ENCODE measurements at places on chromosomes 13 and 19.

DNA sequence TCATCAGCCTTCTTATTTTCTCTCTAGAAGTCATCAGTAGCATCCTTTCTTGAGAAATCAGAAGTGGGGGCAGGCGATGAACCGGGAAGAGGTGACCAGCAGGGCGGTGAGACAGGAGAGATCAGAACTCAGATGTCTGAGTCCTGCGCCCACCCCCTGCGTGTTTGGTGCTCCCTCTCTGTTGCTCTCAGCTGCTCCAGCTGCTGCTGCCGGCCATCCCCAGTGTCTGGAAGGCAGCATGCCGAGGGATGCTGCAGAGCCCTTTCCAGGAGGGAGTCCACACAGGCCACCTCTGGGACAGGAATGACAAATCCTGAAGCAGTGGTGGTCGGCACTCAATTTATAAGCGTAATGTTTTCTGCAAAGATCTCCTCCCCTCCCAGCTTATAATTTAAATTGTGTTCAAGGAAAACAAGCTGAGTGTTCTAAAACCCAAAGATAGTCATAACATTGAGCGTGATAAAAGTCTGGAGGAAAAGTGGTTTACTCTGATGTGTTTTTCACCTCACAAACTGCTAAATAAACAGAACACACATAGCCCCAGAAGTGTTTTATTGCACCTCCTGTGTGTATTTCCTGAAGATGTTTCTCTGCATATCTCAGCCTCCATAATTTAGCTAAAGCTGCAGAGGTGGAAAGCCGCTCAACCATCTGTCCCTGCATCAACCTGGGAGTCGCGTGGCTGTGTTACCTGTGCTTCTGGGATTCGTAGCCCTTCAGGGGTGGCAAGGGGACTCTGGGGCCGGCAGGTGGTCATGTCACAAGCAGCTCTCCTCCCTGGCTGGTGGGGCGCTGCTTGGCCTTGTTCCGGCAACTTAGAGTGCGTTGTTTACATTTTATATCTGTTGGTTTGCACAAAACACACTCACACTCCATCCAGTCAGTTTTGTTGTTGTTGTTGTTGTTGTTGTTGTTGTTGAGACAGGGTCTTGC, 191.2 kb downstream of the USP12 start:
- DNase-seq: no peak

DNA sequence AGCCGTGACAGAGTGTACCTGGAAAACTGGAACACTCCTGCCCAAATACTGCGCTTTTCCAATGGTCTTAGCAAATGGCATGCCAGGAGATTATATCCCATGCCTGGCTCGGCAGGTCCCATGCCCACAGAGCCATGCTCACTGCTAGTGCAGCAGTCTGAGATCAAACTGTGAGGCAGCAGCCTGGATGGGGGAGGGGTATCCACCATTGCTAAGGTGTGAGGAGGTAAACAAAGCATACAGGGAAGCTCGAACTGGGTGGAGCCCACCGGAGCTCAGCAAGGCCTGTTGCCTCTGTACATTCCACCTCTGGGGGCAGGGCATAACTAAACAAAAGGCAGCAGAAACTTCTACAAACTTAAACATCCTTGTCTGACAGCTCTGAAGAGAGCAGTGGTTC, 10.5 kb downstream of the CYP2A13 start:
- no peak for DNase-seq

DNA sequence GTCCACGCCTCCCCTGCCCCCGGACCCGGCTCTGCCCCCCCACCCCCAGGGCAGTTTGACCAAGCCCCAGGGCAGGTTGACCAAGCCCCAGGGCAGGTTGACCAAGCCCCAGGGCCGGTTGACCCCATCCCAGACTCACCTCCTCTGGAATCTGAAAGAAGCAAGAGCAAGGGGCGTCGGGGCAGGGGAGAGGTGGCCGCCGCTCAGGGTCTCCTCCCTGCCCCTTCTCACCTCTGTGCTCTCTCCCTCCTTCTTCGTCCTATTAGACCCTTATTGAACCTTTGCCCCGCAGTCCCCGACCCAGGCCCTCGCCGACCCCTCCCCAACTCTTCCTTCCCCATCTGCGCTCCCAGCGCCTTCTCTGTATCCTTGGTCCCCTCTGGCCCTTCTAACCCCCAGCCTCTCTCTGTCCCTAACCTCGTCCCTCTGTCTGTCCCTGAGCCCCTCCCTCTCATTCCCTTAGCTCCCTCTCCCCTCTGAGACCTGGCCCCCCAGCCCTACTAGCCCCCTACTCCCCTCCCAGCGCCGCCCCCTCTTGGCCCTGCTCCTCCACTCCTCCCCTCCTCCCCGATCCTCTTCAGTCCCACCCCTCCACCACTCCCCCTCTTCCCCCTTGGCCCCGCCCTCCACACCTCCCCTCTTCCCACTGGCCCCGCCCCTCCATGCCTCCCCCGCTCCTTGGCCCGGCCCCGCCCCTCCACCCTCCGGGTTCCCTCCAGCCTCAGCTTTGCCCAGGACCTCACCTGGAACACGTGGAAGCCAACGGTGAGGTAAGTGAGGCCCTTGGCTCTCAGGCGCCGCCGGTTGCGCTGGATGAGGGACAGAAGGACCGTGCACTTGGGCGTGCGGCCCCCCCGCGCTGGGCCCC, 7.6 kb downstream of the CAPN12 start:
- DNase-seq: peak; percentile 91

DNA sequence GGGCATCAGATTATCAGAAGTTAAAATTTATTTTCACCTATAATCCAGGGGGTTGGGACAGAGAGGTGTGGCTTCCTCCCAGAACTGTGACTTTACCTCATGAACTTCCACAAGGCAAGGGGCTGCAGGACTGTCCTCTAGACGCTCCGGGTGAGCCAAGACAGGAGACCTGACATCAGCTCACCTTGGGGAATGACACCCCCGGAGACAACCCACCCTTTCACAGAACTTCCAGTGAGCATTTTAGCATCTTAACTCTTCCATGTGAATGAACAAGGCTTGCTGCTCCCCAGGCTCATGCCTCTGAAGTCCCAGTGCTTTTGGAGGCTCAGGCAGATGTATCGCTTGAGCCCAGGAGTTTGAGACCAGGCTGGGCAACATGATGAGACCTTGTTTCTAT, 29.4 kb upstream of the TFDP1 start:
- DNase-seq: peak; percentile 30

GRCh38 chr13:36559375-36559774, 114.4 kb upstream of the SERTM1 start:
- no peak for DNase-seq

GRCh38 chr13:46468570-46469463, 81.8 kb upstream of the RUBCNL start:
- DNase-seq: no peak

GRCh38 chr13:26719356-26719945, 41.1 kb downstream of the GPR12 start:
- DNase-seq: no peak

- no peak for DNase-seq
Measured at GRCh38 chr13:75910591-75910990, 274.5 kb downstream of the LMO7 start.

DNA sequence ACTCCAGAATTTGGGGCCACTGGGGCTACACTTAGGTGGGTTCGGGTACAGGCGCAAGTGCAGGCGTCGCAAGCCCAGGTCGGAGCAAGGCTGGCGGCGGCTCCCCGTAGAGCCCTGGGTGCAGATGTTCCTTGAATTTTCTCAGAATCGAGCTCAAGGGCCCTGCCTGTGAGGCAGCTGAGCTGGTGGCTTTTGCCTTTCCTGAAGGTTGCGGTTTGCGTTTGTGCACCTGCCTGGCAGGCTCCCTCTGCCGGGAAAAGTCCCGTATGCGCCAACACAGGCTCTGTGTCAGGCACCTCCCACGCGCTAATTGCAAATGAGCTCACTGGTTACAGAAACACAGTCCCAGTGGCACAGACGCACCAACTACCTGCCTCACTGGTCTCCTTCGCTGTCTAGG, 5.9 kb downstream of the DOHH start:
- no peak for DNase-seq

DNA sequence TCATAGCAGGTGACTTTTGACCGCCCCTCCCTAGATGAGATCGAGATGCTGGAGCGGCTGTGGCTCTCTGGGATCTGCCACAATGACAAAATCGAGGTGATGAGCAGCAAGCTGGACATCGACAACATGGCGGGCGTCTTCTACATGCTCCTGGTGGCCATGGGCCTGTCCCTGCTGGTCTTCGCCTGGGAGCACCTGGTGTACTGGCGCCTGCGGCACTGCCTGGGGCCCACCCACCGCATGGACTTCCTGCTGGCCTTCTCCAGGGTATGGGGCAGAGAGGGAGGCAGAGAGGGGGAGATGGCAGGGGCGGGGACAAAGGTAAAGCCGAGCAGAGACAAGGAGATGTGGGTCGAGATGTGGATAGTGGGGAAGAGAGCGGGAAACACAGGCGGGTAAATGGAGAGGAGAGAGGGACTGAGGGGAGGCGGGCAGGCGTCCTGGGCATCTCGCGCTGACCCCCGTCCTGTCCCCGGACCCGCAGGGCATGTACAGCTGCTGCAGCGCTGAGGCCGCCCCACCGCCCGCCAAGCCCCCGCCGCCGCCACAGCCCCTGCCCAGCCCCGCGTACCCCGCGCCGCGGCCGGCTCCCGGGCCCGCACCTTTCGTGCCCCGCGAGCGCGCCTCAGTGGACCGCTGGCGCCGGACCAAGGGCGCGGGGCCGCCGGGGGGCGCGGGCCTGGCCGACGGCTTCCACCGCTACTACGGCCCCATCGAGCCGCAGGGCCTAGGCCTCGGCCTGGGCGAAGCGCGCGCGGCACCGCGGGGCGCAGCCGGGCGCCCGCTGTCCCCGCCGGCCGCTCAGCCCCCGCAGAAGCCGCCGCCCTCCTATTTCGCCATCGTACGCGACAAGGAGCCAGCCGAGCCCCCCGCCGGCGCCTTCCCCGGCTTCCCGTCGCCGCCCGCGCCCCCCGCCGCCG, 3.4 kb upstream of the GRWD1 start:
- no peak for DNase-seq

DNA sequence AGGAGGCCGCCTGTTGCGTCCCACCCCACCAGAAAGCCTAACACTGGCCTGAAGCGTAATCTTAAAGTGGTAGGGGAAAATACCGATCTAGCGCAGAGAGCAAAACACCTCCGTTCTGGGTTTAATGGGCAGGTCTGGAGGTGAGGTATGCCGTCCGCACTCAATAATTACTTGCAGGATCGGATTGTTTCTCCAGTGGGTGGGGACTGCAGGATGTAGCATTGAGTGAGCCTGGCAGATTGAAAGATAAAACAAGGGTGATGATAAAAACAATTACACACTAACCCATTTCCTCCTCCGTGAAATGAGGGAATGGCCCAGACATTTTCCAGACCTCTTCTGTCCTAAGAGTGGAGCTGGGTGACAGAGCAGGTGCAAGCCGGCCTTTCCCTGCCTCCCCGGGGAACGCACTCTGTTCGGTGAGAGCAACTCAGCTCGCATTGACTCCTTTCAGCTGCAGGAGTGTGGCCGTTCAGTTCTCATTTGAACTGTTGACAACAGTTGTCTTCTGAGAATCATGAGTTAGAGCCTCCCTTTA, 110.2 kb upstream of the DOCK9 start:
- DNase-seq: no peak

DNA sequence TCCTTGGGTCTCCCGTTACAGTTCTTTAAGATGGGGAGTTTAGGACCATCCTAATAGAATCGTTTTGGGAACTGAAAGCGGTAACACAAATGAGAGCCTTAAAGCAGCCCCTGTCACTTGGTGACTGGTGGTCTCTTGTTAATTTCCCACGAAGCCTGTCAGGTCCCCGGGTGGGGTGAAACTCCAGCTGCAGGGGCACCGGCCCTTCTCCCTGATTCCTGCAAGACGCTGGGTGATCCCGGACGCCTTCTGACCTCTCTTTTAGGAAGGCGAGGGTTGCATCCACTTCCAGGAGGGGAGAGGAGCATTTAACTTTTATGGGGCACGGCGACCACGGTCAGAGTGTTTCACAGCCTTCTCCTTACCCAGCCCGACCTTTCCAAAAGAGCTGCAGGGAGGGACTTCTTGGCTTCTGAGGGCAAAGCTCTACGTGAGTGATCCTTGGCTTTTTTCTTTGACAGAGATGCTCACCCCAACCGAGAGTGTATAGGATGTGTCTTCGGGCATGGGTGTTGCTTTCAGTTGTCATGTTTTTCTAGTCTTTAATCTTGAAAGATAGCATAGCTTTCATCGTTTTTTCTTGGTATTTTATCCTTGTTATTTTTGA, 688 bp downstream of the ZNF225 start:
- DNase-seq: no peak

GRCh38 chr13:19961489-19961888, 3.0 kb downstream of the ZMYM2 start:
- DNase-seq: no peak

DNA sequence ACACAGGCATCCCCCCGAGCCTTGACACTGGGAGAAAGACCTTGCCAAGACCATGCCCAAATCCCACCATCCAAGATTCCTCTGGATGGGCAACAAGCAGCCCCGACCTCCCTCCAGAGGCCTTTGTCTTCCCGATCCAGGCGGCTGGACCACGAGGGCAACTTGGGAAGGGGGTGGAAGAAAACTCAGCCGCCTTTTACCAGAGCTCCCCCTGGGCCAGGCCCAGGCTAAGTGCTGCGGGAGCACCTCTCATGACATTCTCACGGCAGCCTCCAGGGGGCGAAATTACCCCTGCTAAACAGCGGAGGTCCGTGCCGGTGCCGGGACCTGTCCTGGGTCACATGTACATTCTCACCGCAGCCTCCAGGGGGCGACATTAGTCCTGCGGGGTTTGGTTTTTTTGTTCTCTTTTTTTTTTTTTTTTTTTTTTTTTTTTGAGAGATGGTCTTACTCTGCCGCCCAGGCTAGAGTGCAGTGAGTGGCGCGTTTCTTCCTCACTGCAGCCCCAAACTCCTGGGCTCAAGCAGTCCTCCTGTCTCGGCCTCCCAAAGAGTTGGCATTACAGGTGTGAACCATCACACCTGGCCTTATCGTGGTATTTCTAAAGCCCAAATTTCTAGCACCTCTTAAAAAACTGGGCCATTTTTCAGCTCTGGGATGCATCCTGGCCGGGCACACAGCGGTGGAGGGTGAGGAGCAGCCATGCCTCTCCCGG, 2.1 kb upstream of the RSPH6A start:
- peak; percentile 95 for DNase-seq

GRCh38 chr19:29630655-29631054, 24.6 kb downstream of the POP4 start:
- DNase-seq: no peak

GRCh38 chr19:51529301-51529700, 2.2 kb downstream of the SIGLEC6 start:
- DNase-seq: no peak

- no peak for DNase-seq
Measured at GRCh38 chr19:17686592-17687024, 1.5 kb downstream of the UNC13A start.

GRCh38 chr13:33218426-33218825, 67.1 kb downstream of the STARD13 start:
- no peak for DNase-seq

DNA sequence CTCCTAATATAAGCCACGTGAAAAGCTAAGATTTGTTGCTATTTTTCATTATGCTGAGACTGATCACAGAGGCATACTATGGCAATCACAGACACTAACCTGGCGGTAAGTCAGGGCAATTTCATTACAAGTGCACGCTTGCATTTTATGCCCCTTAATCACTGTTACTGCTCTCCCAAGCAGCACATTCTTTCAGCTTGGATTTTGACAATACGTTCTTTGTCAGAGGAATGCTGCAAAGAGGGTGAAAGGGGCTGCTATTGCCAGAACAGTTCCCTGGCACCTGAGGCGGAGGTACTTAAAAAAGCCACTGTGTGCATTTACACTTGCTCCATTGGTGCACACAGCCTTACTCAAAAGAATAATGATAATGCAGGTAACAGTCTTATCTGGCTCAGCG, 346.6 kb downstream of the RFC3 start:
- no peak for DNase-seq

Data from H1 (cell line).